ENCODE measurements at places on chromosomes 16 and 17.

GRCh38 chr16:3195975-3196374 lies 8.0 kb downstream of the OR1F1 start:
- DNase-seq: no peak

DNA sequence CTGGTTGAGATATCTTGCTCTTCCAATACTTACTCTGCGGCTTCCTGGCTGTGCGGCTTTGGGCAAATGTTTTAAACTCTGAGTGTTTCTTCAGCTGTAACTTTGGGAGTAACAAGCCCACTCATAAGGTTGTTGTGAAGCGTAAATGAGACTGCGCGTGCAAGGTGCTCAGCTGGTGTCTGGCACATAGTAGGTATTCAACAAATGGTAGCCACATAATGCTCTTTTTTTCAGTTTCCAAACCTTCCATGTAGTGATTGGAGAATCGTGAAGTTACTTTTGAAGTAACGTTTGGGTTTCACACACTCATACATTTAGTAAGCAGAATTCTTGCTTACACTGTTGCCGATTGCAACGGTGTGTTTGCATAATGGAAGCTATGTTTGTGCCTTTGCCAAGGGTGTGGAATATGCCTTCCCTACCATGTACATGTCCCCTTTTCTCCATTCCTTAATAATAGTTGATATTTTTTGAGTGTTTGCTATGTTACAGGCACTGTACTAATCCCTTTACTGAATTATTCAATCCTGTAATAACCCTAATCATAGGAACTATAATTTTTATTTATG lies 829 bp downstream of the DHRS7B start:
- DNase-seq: no peak

- no peak for DNase-seq
These were observed 87.2 kb upstream of the PLEKHM1 start for GRCh38 chr17:45577571-45578279.

- no peak for DNase-seq
These were observed 213.5 kb downstream of the RAB11FIP4 start for GRCh38 chr17:31604936-31605335.

DNA sequence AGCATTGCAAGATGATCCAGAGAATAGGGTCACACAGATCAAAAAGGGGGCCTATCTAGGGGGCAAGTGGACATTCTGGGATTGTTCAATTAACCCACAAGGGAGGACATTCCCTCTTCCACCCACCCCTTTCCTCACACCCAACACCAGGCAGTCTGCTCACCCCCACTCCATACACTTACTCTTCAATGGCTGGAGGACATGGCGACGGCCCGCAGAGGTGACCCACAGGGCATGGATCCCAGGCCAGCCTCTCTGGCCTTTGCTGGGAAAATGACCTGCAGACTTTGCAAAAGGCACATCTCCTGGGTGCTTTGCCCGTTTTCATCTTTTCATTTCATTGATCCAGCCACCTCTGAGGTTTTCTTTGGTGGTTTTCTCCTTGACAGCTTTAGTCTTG lies 1.7 kb upstream of the CACNG5 start:
- DNase-seq: no peak
